Activated naive CD8-positive, alpha-beta T cell treated with anti-CD3 and anti-CD28 coated beads, Interleukin-2, amount 50 U/mL, for 24 hours (primary cell): ENCODE measurements at places on chromosomes 11 and 22.
A peak's percentile ranks its signal among the peaks of the same experiment; 100 is the strongest.

- DNase-seq = no peak
These were observed 11.4 kb upstream of the DENND5A start for GRCh38 chr11:9276571-9276970.

- DNase-seq = no peak
These were observed 2.0 kb upstream of the C11orf42 start for GRCh38 chr11:6203327-6203726.

GRCh38 chr11:118605116-118605867, 2.1 kb upstream of the PHLDB1 start:
- DNase-seq = no peak

GRCh38 chr11:78791254-78791653, 216.6 kb upstream of the NARS2 start:
- no peak for DNase-seq

- peak; percentile 81 for DNase-seq
These were observed 32.6 kb downstream of the PRCP start for GRCh38 chr11:82867495-82868082.

DNA sequence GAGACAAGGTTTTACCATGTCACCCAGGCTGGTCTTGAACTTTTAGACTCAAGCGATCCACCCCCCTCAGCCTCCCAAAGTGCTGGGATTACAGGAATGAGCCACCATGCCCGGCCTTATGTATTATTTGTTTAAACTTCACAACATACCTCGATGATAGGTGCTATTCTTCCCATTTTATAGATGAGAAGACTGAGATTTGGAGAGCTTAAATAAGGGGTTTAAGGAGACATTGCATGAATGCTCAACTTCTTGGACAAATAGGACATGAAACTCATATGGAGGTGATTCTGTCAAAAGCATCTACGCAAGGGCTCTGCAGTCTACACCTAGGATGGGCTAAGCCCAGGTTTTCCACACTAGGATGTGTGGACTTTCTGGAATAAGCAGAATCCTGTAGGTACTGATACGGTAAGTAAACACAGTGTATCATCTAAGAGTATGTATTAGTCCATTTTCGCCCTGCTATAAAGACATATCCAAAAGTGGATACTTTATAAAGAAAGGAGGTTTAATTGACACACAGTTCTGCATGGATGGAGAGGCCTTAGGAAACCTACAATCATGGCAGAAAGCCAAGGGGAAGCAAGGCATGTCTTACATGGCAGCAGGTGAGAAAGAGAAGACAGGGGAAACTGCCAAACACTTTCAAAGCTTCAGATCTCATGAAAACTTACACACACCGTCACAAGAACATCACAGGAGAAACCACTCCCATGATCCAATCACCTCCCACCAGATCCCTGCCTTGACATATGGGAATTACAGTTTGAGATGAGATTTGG, 62.8 kb upstream of the CAPRIN1 start:
- no peak for DNase-seq

GRCh38 chr11:133040289-133040900, 491.9 kb downstream of the OPCML start:
- DNase-seq = no peak

- DNase-seq = no peak
These were observed 46.7 kb downstream of the CLTCL1 start for GRCh38 chr22:19244600-19245352.
